ENCODE measurements at places on chromosomes 3 and 15.
A peak's percentile ranks its signal among the peaks of the same experiment; 100 is the strongest.

DNA sequence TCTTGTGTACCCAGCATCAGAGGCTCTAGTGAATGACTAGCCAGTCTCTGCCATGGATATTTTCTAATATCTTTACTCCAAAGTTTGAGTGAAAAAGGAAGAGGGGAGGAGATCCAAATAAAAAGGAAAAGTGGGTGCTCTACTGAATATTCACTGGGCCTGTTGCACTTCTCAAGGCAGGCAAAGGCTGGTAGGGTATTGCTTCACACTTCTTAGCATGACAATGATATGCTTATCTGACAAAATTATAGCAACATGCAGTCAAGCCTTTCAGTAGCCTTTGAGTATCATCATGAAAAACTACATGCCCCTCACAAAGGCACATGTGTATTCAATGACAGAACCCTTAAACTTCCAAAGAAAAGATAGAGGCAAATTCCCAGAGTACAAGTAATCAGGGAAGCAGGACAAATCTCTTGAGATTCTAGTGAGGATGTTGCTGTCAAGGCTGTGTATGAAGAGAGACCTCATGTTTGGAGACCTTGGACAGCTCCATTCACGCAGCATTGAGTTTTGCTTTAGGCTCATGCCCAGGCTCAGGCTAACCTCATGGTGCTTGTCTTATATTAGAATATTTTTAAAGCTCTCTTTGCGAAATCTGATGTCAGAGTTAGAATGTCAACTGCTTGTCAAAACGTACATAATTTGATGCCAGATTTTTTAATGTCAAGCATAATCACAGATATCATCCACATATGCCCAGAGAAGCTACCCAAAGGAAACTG lies 506.9 kb downstream of the OCA2 start:
- no peak for DNase-seq

- no peak for DNase-seq
These were observed 76.7 kb downstream of the MITF start for GRCh38 chr3:69815970-69816369.

- DNase-seq = no peak
These were observed 89.9 kb downstream of the RBMS3 start for GRCh38 chr3:29370476-29371420.

DNA sequence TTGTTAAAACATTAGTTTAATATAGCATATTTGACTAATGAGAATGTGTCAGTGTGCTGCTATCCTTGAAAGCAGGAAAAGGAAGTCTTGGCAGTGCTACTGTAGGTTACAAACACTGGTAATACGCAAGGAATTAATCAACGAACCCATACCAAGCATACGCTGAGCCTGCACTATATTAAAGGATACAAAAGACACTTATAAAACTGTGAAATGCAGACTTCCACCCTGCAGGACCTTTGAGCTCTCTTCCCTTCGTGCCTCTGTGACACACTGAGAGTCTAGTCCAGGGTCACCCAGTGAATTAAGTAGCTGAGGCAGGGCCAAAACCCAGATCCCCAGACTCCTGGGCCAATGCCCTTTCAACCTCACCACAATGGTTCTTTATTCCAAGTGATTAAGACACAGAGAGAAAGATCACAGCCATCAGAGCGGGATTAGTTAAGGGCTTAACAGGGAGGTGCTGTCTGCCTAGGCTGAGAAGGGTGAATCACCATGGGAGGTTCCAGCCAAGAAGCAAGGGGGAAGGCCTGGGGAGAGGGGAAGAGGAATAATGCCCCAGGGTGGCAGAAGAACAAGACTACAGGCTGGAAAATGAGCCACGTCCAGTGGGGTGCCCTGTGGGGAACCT lies 6.8 kb downstream of the ANXA2 start:
- DNase-seq = no peak

DNA sequence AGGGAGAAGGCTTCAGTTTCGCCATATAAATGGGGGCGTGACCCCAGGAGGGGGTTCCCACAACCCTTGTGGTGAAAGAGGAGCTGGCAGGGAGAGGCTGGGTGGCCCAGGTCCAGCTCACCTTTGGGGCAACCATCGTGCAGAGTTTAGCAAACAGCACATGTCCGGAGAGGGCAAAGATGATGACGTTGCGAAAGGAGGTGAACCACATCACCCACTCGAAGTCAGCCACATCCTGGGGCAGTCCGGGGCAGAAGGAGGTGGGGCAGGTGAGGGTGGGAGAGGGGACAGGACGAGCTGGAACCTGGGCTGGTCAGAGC lies 3.7 kb downstream of the HHATL start:
- DNase-seq = no peak

- no peak for DNase-seq
These were observed 59.1 kb downstream of the GOLIM4 start for GRCh38 chr3:168036619-168037018.

DNA sequence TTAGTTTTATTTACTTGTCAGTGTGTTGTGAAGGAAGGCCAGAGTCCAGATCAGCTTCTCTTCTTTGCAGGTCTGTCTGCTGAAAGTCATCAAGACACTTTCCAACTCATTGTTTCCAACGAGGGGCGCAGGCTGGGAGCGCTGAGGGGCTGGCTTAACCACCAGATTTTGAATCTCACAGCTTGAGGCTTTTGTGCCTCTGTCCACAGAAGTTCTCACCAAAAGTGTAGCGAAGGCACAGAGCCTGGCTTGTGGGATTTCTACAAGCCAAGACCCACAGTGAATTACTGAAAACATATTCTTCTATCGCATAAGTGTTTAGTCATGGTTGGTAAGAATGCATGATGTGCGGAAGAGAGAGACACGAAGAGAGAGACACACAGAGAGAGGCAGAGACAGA lies 35.2 kb downstream of the BHLHE40 start:
- DNase-seq = no peak

DNA sequence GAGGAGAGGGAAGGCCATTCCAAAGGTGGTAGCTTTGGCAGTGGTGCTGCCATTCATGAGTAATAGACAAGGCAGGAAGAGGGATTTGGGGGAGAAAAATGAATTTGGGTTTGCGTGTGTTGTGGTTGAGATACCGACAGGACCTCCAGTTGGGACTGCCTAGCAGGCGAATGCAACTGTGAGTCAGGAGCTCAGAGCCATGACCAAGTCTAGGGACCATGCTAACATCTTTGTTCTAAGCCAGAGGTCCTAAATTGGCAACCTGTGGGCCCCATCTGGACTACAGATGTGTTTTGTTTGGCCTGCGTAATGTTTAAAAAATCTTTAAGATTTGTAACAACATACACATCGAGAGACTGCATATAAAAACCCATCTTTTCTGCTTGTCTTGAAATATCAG lies 61.6 kb downstream of the SAMMSON start:
- no peak for DNase-seq

DNA sequence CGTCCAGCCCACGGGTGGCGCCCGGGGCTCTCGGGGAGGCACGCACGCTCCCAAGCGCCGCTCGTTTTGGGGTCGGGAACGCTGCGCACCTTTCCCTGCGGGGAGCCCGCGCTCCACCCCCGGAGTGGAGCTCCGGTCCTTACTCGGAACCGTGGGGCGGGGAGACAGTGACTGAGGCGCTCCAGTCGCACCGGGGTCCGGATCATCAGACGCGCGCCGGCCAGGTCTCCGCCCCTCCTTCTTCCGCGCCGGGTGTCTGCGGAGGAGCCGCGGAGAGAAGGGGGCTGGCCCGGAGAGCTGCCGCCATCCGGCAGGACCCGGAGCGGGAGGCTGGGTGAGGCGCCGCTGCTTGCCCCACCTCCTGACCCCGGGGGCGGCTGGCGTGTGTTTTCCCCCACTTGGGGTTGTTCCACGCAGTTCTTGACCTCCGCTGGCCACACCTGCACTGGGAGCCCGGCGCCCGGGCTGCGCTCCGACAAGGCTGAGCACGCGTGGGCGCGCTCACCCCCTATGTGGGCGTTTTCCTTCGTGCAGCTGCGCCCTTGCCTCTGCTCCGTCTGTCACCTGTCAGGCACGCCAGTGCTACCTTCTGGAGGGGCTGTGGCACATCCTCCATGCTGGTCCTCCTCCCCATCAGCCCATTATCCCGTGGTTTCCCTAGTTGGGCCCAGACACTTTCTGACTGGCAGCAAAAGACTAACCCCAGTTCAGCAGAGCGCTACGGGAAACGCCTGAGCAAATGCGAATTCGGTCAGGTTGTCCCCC lies at the start of gene MCF2L2:
TSS of gene MCF2L2 (minus strand) at position 173 of the 765 bp plus-strand sequence. CDS start 642 bp downstream, outside the sequence.
- peak; percentile 84 for DNase-seq

- no peak for DNase-seq
These were observed 26.9 kb downstream of the PHC3 start for GRCh38 chr3:170154569-170155143.

- no peak for DNase-seq
These were observed 554.5 kb upstream of the TBL1XR1 start for GRCh38 chr3:177751770-177752169.

DNA sequence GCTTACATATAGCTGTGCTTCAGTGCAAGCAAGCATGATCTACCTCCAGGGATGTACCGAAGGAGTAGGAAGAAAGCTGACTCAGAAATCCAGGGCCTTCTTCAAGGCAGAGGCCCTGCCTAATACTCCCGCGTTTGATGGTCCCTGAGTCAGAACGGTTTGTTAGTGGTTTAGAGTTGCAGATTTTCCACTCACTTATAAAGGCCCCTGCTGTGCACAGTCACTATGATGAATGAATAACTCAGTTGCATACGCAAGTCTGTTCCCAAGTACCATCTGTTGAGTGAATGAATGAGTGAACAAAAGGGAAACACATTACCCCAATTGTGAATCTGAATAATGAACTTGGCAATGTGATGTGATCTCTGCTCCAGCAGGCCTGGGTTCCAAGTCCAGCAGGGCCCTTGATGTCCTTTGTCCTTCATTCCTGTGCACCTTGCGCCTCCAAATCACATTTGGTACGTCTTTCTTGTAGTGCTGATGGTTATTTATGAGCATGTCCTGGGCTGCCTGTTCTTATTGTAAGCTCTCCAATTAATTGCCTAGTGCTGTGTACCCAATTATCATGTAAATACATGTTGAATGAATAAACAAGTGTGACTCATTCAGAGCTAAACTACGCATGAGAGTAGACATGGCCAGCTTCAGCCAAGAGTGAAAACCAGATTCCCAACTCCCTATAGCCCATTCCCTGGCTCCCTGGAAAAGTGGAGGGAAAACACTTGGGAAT lies 85.3 kb upstream of the LIMD1 start:
- DNase-seq = no peak

DNA sequence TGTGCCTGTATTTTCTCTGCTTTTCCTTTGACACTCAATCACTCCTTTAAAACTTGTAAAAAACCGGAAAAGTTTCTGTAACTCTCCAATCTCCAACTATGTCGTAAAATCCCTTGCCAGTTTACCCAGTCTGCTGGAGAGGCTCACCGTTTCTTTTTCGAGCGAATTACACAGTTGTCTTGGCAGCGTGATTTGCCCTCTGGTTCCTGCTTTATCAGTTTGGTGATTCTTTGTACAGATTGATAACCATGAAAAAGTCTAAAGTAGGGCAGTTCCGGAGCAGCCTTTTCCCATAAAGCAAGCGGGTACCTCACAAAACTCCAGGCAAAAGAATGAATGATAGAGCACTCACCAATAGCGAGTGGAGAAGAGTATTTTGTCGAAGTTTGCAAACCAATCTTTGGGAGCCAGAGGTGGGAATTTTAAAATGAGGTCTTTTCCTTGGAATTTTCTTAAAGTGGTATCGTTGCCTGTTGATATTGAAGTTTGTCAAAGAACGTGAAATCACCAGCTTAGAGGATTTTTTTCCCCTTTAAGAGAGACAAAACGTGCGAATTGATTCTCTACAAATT lies at the start of gene TTC23:
TSS of gene TTC23 (minus strand) at position 312 of the 572 bp plus-strand sequence. CDS start 20,869 bp downstream, outside the sequence.
- no peak for DNase-seq

GRCh38 chr15:66572146-66572545 lies 6.3 kb upstream of the LCTL start:
- DNase-seq = no peak

DNA sequence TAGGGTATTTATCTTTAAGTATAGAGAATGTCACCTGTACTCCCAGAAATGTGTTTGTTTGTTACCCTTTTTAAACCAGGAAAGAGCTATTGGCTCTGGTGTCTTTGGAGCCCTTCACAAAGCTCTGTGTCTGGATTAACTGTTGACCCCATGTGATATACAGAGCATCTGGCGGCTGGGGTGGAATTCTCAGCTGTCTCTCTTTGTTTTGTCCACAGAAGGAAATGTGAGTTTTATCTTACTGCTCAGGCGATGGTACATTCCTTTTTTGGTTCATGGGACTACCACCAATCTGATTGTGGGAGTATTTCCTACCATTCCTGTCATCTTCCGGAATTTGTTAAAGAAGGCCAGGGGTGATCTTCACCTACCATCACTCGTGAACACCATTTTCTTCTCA lies 120.3 kb downstream of the AKAP13 start:
- no peak for DNase-seq

GRCh38 chr3:195056506-195056905 lies 214.5 kb downstream of the XXYLT1 start:
- no peak for DNase-seq

- no peak for DNase-seq
These were observed 73.7 kb downstream of the ABHD5 start for GRCh38 chr3:43764471-43764870.

GRCh38 chr15:66472176-66472999 lies 25.2 kb downstream of the SNAPC5 start:
- no peak for DNase-seq

GRCh38 chr15:88131937-88132336 lies 124.6 kb downstream of the NTRK3 start:
- no peak for DNase-seq

DNA sequence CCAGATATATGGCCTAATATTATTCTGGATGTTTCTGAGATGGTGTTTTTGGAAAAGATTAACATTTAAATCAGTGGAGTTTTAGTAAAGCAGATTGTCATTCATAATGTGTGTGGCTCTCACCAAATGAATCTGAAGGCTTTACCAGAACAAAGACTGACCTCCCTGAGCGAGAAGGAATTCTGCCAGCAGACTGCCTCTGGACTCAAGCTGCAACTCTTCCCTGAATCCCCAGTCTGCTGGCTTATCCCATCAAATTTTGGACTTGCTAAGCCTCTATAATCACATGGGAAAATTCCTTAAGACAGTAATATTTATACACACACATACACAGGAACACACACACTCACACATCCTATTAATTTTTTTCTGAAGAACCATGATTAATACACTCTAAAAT lies 102.3 kb downstream of the FAM174B start:
- no peak for DNase-seq

DNA sequence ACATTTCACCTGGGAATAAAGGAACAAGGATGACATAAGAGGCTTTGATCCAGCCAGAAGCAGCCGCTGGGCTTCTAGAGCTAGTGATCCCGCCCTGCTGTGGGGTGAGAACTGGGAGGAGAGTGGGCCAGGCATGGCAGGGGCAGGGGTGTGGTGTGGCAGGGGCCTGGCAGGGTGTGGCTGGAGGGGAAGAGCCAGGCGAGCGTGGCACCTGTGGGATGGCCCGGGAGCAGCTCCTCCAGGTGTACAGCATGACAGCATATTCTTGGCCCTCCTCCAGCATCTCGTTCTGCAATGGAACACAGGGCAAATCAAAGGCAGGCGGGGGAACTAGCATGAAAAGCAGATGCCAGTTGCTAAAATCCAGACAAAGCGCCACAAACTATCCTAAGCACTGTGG lies 35.5 kb downstream of the CYFIP1 start:
- no peak for DNase-seq
